K562 (cell line): ENCODE measurements at places on chromosomes 12 and 14. TPM values are rescaled to one million over a fixed set of nuclear protein-coding genes. Genes with fewer than 3 reads are reported as not detected.

DNA sequence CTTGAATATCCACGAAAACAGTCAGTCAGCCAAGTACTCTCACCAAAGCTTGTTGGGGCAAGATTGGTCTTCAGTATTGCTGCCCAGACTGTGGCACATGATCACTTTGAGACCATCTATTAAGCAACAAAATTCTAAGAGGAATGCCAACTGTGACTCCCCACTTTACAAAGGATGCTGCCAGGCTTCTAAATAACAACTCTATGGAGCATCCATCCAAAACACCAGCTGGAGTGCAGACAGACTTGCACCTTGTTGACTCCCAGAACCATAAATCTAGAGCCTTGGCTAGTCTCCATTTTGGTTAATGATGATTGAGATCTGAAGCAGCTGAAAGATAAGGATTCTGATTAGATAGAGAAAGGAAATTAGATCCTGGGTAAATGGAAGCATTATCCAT lies 132.8 kb downstream of the DIO2 start:
- H3K27ac ChIP-seq: no peak overlapping the region
- no peak overlapping the region for H3K4me3 ChIP-seq
- no peaks in the 10 kb centered on the region for H3K4me1 ChIP-seq

DNA sequence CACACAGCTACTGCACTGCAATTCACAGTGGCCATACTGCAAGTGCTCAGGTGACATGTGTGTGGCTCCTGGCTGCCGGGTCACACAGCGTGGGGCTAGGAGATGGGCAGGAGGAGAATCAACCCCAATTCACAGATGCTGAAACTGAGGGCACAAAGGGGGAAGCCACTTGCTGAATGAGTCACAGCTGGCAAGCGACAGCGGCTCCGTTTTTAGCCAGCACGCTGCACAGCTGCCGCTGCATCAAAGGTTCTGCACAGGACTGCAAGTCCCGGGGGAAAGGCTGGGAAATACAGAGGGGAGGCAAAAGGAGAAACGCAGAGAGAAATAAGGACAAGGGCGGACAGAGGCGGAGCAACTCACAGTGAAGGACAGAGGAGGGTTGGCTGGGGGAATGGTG lies 57.9 kb downstream of the KDM2B start:
- H3K4me3 ChIP-seq: no peak overlapping the region
- no peaks in the 10 kb centered on the region for H3K36me3 ChIP-seq
- no peaks in the 10 kb centered on the region for H3K27me3 ChIP-seq
- H3K27ac ChIP-seq: no peak overlapping the region
- peaks cover 35% of the 10 kb centered on the region for H3K4me1 ChIP-seq

GRCh38 chr12:130240831-130241590 lies 78.7 kb downstream of the FZD10 start:
- no peak for DNase-seq
- H3K27me3 ChIP-seq: no peaks in the 10 kb centered on the region
- no peaks in the 10 kb centered on the region for H3K4me1 ChIP-seq

DNA sequence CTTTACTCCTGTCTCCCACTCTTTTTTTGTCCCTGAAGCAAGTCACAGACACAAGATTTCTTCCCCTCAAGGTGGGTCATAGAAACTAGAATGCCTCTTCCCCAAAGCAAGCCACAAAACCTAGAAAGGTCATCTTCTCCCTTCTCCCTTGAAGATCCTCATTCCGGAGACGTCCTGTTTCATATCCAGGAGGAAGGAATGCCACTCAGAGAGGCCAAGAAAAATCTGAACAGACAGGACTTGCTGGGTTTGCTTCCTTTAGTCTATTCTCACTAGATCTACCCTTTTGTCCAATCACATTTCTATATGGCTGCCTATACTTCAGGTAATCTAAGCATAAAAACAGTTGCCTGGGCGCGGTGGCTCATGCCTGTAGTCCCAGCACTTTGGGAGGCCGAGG lies 23.7 kb downstream of the SLC6A15 start:
- H3K36me3 ChIP-seq: no peaks in the 10 kb centered on the region
- no peaks in the 10 kb centered on the region for H3K4me1 ChIP-seq
- H3K27me3 ChIP-seq: no peaks in the 10 kb centered on the region
- no peak for DNase-seq

DNA sequence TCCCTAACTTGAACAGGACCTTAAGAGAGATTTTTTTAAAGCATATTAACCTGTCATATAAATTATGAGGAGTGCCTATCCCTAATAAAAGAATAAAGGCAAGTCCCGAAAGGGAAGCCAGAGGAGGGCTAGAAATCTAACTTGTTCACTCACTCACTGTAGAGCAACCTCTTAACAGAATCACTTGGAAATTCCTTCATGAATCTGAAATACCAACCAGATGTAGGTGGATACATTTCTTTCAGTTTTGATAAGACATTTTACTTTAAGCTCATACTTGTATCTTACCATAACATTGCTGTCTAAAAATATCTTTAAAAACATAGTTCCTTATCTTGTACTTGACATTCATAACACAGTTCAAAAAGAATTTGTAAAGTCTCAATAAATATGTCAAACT lies 25.7 kb downstream of the NTN4 start:
- no peak overlapping the region for H3K27ac ChIP-seq
- no peaks in the 10 kb centered on the region for H3K36me3 ChIP-seq
- no peak overlapping the region for H3K4me3 ChIP-seq
- peaks cover 7% of the 10 kb centered on the region for H3K27me3 ChIP-seq
- DNase-seq: no peak

GRCh38 chr14:92846162-92846897 lies 52.2 kb downstream of the GOLGA5 start:
- H3K4me3 ChIP-seq: no peak overlapping the region
- no peaks in the 10 kb centered on the region for H3K27me3 ChIP-seq
- H3K4me1 ChIP-seq: no peaks in the 10 kb centered on the region; the same call in 1 of the 2 replicates
- DNase-seq: peak; percentile 9
- H3K27ac ChIP-seq: peak overlapping the region; percentile 37; the same call in 2 of the 3 replicates

- no peak overlapping the region for H3K27ac ChIP-seq
- no peak overlapping the region for H3K4me3 ChIP-seq
- DNase-seq: no peak
- peaks cover 7% of the 10 kb centered on the region; the same call in 2 of the 3 replicates for H3K4me1 ChIP-seq
- no peaks in the 10 kb centered on the region for H3K27me3 ChIP-seq
- H3K36me3 ChIP-seq: no peaks in the 10 kb centered on the region
Measured at GRCh38 chr14:68380329-68380741, 412.5 kb downstream of the ZFP36L1 start.

DNA sequence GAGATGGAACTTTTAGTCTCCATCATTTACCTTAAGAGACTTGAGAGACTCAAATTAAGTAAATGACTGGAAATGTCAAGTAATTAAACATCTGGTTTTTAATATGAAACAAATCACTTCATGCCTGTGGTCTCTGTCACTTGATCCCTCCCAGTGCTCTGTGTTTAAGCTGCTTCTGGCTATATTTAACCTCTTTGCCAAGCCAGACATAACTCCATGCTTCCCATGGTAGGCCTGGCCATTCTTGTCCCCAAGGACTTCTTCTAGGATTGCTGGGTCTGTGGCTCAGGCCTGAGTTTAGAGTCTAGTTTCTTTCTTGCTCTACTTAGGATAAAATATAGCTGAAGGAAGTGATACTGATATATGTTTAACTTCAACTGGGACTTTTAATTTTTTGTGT lies 1013.6 kb downstream of the FLRT2 start:
- no peak overlapping the region for H3K4me3 ChIP-seq
- DNase-seq: no peak
- H3K4me1 ChIP-seq: no peaks in the 10 kb centered on the region
- H3K36me3 ChIP-seq: no peaks in the 10 kb centered on the region
- no peaks in the 10 kb centered on the region for H3K27me3 ChIP-seq

DNA sequence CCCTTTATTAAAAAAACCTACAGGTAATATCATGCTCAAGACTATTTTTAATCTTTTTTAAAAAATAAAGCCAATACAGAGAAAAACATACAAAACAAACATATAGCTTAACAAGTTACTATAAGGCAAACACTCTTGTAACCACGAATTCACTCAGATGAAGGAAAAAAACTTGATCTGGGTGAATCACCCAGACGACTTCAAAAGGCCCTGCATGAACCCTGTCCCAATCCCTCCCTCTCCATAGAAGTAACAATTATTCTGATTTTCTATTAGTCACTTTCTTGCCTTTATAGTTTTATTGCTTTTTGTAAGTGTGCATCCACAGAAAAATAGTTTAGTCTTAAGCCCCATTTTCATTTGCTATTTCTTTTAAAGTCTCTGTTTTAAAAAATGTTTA lies 72.6 kb downstream of the LRP6 start:
- H3K27me3 ChIP-seq: no peaks in the 10 kb centered on the region
- H3K27ac ChIP-seq: no peak overlapping the region
- peaks cover 16% of the 10 kb centered on the region; the same call in 2 of the 3 replicates for H3K4me1 ChIP-seq
- no peak overlapping the region for H3K4me3 ChIP-seq
- H3K36me3 ChIP-seq: no peaks in the 10 kb centered on the region

DNA sequence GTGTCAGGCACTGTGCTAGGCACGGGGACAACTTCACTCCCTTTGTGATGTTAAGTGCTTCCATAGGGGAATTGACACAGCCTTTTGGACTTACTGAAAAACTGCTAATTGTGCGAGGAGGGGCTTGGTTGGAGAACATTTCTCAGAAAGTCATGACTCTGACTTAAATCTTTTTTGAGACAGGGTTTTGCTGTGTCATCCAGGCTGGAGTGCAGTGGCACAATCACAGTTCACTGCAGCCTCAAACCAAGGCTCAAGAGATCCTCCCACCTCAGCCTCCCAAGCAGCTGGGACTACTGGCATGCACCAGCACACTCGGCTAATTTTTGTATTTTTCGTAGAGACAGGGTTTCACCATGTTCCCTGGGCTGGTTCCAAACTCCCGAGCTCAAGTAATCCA lies 10.2 kb upstream of the LTBP2 start:
- H3K4me1 ChIP-seq: peaks cover 21% of the 10 kb centered on the region
- no peaks in the 10 kb centered on the region for H3K27me3 ChIP-seq
- no peaks in the 10 kb centered on the region for H3K36me3 ChIP-seq
- H3K4me3 ChIP-seq: no peak overlapping the region
- DNase-seq: no peak
- no peak overlapping the region for H3K27ac ChIP-seq

DNA sequence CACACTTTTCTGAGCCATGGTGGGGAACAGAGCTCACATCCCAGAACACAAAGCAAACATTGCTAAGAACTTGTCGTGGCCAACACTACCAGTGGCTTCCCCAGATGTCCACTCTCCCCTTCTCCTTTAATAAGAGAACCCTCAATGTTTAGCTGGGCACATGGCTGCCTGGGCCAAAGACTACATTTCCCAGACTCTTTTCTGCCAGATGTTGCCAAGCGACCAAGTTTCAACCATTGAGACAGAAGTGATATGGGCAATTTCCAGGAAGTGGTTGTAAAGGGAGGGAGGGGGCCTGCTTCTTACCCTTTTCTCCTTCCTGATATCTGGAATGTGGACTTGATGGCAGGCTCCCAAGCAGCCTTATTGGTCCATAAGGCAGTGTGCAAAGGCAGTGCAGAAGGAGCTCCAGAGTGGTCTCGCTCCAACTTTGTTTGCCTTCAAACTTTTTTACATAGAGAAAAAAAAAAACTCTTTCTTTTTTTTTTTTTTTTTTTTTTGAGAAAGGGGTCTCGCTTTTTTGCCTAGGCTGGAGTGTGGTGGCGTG lies 24.9 kb upstream of the JDP2 start:
- H3K27me3 ChIP-seq: no peaks in the 10 kb centered on the region
- H3K36me3 ChIP-seq: no peaks in the 10 kb centered on the region

GRCh38 chr14:100302616-100303015 lies 3.6 kb downstream of the SLC25A29 start:
- no peak overlapping the region for H3K27ac ChIP-seq
- H3K36me3 ChIP-seq: no peaks in the 10 kb centered on the region
- H3K4me3 ChIP-seq: no peak overlapping the region
- H3K27me3 ChIP-seq: no peaks in the 10 kb centered on the region
- DNase-seq: no peak

DNA sequence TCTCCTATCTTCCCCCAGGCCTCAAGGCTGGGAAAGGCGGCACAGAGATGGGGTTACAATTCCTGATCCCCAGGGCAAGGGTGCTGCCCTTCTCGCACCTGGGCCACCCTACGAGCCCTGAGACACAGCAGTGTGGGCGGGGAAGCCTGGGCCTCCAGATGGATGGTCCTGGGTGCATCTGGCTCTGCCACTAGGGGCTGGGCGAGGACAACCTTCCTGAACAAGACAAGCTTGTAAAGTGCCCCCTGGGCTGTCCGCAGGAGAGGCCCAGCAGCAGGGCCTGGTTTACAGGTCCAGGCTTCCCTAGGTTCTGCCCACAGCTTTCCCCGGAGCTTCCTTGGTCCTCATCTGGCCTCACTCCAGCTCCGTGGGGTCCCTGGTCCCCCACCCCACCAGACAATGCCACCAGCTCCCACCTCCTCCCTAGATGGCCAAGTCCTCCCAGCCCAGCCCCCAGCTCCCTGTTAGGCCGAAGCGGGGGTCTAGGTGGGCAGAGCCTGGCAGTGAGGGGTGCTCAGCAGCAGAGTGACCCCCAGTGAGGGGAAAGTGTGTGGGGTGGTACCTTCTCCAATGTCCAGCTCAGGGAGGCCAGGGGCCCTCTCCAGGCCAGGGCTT lies 8.9 kb downstream of the ARL6IP4 start:
- H3K27ac ChIP-seq: no peak overlapping the region
- H3K27me3 ChIP-seq: no peaks in the 10 kb centered on the region
- DNase-seq: no peak
- no peak overlapping the region for H3K4me3 ChIP-seq

GRCh38 chr12:45336331-45336730 lies 120.4 kb downstream of the ANO6 start:
- no peak for DNase-seq
- no peaks in the 10 kb centered on the region for H3K27me3 ChIP-seq
- peaks cover 28% of the 10 kb centered on the region for H3K4me1 ChIP-seq
- H3K27ac ChIP-seq: peak overlapping the region; percentile 80; the same call in 1 of the 3 replicates
- H3K4me3 ChIP-seq: no peak overlapping the region
- H3K36me3 ChIP-seq: 0 out of 3 replicates have a peak, but pooled peaks cover 2% of the 10 kb centered on the region

DNA sequence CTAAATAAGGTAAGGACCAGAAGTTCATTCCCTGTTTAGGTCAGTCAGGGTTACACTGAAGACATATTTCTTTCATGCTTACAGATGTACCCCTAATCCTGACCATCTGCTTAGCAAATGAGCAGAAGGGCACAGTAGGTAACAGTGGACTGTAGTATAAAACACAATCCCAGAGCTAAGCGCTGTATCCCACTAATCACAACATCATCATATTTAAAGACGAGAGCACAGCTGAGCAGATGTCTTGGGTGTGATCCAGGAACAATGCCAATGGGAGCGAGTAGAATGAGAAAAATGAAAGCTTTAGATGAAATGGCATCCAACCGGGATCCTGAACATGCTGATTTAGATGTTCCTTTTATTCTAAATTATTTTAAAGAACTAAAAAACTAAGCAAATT lies 213.4 kb downstream of the CCER1 start:
- no peak overlapping the region for H3K27ac ChIP-seq
- H3K4me3 ChIP-seq: no peak overlapping the region
- H3K36me3 ChIP-seq: no peaks in the 10 kb centered on the region
- H3K27me3 ChIP-seq: no peaks in the 10 kb centered on the region
- H3K4me1 ChIP-seq: no peaks in the 10 kb centered on the region
- DNase-seq: no peak

- no peaks in the 10 kb centered on the region for H3K27me3 ChIP-seq
- no peak for DNase-seq
- no peak overlapping the region for H3K4me3 ChIP-seq
Measured at GRCh38 chr14:91255026-91255695, 10.7 kb upstream of the GPR68 start.

OGFOD2 gene
- 51.7 and 63.0 TPM in 2 replicates for total RNA-seq

SOS2 gene
- 9.6 and 10.5 TPM in 2 replicates for total RNA-seq

KCNC2 gene
- total RNA-seq: not detected in 2 replicates

OR6C74 gene
- total RNA-seq: not detected in 2 replicates

PPP2R5E gene
- 30.3 and 30.8 TPM in 2 replicates for total RNA-seq

LRRK2 gene
- total RNA-seq: 0.58 and 0.89 TPM in 2 replicates

NEUROD4 gene
- total RNA-seq: not detected in 2 replicates

SLC38A4 gene
- total RNA-seq: 0.09 and 0.16 TPM in 2 replicates

NR4A1 gene
- 4.4 and 4.7 TPM in 2 replicates for total RNA-seq
